ENCODE measurements at places on chromosomes 4 and X.

- DNase-seq = no peak
These were observed 2.9 kb upstream of the EIF1AX start for GRCh38 chrX:20144491-20144890.

DNA sequence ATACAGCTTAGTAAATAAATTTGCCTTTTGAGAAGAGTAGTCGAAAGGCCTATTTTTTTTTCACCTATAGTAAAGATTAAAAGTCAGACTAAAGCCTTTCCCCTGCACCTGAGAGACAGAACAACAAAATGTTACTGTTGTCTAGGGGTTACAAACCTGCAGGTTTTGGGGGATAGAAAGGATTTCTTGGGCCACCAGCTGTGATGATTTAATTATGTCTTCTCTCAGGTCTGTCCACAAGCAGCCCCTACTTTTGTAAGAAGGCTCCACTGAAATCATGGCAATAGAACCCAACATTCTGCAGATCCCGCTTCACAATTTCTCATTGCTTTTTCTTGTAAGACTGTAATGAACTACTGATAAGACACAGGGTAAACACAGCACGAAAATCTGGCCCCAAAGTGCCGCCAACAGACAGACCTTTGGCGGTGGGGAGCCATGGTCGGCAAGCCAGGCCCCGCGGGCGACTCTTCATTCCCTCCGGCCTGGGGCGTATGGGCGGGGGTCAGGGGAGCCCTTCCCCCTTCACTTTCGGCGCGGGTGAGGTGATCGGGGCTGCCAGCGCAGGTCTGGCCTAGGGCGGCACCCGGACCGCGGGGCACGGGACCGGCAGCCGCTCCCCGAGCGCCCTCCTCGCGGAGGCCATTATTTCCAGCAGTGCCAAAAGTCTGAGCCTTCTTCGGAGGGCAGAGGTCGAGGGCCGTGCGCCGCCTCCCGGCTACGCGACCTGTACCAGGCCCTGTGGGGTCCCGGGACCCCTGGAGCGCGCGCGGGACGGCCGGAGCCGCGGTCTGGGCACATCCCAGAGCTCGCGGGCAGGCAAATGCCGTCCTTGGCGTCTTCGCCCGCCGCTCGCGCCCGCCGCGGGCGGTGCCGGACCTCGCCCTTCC is 812 bp upstream of the KDM6A start:
- DNase-seq = peak; percentile 11

DNA sequence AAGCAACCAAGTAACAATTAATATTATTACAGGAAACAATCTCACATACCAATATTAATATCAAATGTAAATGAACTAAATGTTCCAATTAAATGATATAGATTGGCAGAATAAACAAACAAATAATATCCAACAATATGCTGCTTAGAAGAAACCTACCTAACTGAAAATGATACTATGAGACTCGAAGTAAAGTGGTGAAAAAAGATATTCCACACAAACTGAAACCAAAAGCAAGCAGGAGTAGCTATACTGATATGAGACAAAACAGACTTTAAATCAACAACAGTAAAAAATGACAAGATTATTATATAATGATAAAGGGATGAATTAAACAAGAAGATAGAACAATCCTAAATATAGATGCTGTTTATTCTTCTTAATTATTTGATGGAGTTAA is 140.1 kb downstream of the SPANXN4 start:
- no peak for DNase-seq

- no peak for DNase-seq
These were observed 57.4 kb downstream of the CCSER1 start for GRCh38 chr4:90184560-90184959.

- DNase-seq = no peak
These were observed 63.2 kb upstream of the SLC4A4 start for GRCh38 chr4:71275570-71275969.

DNA sequence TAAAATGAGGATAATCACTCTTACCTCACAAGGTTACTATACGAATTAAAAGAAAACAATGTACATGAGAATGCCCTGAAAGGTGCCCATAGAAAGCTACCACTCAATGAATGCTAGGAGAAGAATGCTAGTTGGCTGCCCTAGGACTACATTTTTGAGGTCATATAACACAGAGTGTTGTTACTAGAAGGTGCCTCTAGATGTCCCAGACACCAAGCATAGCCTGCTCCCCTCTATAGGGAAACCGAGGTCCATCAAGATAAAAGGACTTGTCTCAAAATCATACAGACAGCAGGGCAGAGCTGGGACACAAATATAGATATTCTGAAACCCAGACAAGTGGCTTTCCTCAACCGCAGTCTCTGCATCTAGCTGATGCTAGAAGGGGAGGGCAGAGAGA is 147.0 kb upstream of the ARHGEF9 start:
- DNase-seq = no peak

DNA sequence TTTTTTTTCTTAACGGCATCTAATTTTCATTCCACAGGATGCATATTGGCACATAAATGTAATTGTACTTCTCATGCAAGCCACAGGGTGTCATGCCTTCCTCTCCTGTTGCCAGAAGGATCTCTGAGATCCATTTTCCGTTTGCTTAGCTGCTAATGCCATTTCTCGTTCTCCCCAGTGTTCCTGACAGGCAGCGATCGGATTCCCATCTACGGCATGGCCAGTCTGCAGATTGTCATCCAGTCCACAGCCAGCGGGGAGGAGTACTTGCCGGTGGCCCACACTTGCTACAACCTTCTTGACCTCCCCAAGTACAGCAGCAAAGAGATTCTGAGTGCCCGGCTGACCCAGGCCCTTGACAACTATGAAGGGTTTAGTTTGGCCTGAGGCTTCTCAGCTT is 8.9 kb upstream of the NAP1L5 start:
- no peak for DNase-seq

DNA sequence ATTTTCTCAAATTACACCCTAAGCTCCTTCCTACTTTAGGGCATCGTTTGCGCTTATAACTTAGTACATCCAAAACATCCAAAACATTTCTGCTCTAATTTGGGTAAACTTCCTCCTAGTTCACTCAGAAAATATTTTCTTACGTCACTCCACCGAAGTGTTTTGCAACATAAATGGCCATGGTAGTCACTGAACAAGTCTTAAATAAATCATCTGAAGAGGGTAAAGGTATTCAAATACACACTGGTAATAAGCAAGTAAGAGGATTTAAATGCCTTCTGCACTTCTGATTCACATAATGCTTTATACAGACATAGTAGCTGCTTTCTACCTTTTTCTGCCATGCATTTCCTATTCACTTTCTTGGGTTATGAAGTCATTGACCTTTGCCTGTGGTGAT is 991.9 kb downstream of the NLGN4X start:
- DNase-seq = no peak

- DNase-seq = no peak
These were observed 4.2 kb downstream of the HDAC6 start for GRCh38 chrX:48806081-48806480.

- no peak for DNase-seq
These were observed 241.1 kb downstream of the MAPK10 start for GRCh38 chr4:86118711-86119110.

DNA sequence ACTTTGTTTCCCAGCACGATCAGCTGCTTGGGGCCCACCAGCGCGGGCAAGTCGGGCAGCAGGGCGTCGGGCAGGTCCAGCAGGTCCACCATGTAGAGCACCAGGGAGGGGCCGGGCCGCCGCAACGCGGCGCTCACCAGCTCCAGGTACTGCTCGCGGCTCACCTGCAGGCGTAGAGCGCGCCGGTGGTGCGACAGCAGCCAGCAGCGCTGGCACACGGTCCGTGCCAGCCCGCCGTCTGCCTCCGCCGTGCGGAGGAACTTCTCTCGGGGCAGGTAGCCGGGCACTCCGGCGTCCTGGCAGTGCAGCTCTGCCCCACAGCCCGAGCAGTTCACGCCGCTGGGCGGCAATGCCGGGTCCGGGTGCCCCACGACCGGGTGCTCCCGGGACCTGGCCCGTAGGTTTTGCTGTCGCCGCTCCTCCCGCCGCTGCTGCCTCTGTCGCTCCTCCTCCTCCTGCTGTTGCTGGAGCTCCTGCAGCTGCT is 527 bp downstream of the NOA1 start:
- peak; percentile 41 for DNase-seq

GRCh38 chr4:55879224-55879623 is 25.8 kb downstream of the EXOC1 start:
- no peak for DNase-seq

- DNase-seq = no peak
These were observed 71.9 kb downstream of the NAA11 start for GRCh38 chr4:79253924-79254323.

DNA sequence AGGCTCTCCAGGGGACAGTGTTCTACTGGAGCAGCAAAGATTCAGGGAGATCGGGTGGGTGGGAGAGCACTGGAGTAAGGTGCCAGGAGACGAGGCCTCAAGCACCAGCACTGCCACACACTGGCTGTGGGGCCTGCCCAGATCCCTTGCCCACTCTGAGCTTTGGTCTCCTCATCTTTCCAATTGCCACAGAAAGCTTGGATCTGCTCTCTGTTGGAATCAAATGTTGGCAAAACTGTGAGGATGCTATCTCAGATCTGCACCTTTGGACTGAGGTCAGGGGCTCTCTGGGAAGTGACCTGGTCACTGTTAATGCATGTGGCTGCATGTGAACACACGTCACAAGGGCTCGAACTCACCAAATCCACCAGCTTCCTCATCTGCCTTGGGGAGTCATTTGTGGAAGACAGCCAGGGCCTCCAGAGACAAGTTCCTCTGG is 1.3 kb downstream of the RIPPLY1 start:
- DNase-seq = no peak

DNA sequence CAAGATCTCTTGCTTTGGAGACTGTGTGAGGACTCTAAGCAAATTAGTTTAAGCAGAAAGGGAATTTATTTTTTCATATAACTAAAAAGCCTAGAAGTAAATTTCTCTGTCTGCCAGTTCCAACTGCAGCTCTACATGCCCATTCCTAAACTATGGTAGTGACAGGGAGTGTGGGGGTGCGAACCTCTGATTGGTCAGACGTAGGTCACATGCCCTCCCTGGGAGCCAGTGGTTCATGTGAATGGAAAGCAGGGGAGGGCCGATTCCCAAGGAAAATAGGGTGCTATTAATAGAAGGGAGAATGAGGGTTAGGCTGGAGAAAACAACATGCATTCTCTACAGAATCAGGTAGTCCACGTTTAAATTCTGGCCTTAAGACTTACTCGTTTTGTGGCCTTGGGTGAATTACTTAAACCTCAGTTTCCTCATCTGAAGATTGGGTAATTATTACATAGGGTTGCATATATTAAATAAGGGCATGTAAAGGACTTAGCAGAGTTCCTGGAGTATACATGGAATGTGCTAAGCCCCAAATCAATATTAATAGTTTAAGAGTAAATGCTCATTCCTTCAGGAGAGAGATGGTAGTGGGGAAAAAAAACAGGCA is 7.2 kb downstream of the RAB33B start:
- DNase-seq = no peak

- no peak for DNase-seq
These were observed 4.1 kb downstream of the KDR start for GRCh38 chr4:55121246-55121645.

DNA sequence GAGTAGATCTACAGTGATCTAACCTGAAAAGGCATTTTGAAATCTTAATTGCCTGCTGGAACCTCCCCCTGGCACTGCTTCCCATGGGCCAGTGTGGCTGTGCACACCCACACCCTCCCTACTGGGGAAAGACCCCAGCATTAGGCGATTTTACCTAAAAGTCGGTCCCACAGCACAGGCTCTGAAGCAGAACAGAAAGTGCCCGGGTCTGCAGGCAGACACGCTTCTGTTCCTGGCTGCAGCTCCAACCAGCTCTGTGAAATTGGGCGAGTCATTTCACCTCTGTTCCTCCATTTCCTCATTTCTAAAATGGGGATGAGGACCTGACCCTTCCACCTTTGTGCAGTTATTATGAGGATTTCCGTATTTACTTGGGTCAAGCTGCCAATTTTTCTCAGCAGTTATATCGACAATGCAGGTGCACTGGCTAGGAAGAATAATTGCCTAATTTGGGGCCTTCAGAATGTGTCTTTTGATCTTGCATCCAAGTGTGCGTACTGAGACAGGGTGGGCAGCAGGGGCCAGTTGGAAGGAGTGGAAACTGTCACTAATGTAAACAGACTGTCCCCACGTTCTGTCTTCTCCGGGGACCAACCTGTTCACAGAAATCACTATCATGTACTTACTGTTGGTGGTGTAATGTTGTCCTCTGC is 7.1 kb downstream of the KLF3 start:
- DNase-seq = no peak
